Brain (organoid and tissue), 16 donors: ENCODE measurements at places on chromosomes 7 and 10.
A peak's percentile ranks its signal among the peaks of the same experiment; 100 is the strongest.

DNA sequence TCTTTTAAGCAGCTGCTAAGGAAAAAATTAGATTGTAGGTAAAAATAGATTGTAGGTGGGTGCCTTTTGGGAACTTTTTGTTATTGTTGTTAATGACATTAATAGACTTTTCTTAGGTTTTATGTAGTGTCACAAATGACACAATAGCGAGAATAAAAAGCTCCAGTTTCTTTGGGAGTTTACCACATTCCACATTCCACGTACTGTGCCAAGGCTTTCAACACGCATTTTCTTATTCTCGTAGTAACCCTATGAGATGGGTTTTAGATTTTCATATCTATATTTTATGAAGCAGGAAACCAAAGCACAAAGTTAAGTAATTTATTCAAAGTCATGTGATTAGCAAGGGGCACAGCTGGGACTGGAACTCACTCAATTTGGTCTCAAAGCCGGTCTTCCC is 103.8 kb downstream of the XRCC2 start:
- DNase-seq, result no peak

DNA sequence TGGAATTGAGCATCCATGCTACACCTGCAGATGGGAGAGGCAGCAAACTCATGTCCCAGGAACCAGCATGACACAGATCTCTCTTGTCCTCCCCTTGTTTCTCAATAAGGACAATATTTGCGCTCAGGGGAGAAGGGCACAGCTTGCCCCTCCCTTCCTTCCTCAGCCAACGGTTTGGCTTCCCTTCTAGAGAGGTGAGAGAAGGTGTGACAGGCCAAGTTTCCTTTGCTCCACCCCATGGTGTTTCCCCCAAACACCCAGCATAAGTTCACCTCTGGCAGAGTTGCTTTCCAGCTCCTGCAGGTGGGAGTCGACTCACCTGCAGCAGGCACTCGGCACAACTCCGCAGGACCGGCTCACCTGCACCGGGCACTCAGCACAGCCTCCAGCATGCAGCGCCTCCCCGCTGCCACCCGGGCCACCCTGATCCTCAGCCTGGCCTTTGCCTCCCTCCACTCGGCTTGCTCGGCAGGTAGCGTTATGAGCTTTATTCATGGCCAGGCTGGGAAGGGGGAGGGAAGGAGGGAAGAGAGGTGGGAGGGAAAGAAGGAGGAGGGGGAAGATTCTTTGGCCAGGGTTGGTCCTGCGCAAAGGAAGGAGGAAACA is at the start of the genes ATP6V0A4 and TMEM213:
ATP6V0A4 (minus strand) TSS at position 482 of the 606 bp plus-strand sequence. CDS start 26,949 bp downstream, outside the sequence.
TMEM213 (plus strand) TSS at position 280 of the 606 bp plus-strand sequence; CDS start at position 391, 111 bp downstream.
- no peak for DNase-seq

DNA sequence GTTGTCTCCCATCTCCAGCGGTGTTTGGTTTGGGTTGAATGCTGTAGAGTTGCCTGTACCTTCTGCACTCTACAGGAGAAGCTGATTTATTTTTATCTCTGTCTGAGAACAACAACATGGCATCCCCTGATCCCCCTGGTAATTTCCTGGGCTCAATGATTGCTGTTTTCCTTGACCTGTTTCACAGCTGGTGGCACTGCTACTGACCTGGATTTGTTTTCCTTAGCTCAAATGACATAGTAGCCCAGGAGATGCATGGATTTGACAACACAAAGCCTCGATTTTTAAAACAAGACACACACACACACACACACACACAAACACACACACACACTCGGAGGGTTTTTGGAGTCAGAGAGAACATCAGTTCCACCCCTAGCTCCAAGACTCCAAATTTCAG is 301.6 kb downstream of the NRG3 start:
- DNase-seq, result no peak

DNA sequence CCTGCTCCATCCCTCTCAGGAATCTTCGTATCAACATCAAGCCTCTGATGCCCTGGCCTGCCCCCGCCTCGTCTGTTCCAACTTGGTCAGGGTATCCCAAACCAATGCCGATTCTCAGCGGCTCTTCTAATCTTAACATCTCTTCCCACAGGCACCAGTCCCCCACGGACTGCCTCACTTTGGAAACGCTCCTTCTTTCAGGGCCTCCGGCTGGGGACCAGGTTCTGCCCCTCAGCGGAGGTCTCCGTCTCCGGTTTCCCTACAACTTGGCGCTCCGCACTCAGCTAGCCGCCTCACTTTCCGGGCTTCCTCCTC is 488 bp downstream of the ABCF2 start:
- DNase-seq, result no peak

GRCh38 chr7:46449743-46450142 is 528.7 kb upstream of the IGFBP3 start:
- DNase-seq, result no peak

- no peak for DNase-seq
Observed at GRCh38 chr7:152093717-152094116, 68.2 kb downstream of the GALNT11 start.

DNA sequence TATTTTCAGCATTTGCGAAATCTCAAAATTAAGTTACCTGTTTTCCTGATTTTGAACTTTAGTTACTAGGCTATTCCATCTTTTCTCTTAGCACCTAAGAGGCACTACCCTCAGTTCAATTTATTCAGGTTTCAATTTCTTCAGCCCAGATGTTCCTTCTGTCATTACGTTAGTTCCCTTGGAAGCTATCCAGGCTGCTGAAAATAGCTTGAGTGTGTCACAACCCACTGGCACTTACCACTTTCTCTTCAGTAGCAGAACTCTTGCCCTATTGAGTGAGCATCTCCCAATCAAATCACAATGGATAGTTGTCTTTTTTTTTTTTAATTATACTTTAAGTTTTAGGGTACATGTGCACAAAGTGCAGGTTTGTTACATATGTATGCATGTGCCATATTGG is 332.7 kb upstream of the LRGUK start:
- DNase-seq, result no peak

- no peak for DNase-seq
Observed at GRCh38 chr7:21771266-21771665, 174.4 kb downstream of the CDCA7L start.

DNA sequence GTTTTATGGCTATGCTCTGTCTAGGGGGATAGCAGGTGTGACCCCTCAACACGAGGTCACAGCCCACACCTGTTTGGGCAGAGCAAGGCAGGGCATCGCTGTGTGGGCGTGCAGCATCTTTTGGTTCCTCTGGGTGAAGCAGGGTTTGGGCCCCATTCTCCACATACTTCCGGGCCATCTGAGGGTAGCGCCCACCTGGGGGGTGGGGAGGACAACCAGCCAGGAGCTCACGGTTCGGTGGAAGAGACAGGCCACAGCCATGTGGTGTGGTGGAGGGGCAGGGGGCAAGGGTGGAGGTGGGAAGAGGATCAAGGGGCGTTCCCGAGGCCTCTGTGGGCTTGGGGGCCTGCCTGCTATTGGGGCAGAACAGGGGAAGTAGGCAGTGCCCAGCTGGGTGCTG is 2.4 kb downstream of the SH2B2 start:
- DNase-seq, result no peak

- DNase-seq, result no peak
Observed at GRCh38 chr7:95397381-95397780, 1.2 kb upstream of the PON3 start.

GRCh38 chr10:118457824-118458428 is 115.8 kb upstream of the FAM204A start:
- no peak for DNase-seq

GRCh38 chr10:43981232-43981631 is 332.6 kb upstream of the ZNF32 start:
- DNase-seq, result no peak

DNA sequence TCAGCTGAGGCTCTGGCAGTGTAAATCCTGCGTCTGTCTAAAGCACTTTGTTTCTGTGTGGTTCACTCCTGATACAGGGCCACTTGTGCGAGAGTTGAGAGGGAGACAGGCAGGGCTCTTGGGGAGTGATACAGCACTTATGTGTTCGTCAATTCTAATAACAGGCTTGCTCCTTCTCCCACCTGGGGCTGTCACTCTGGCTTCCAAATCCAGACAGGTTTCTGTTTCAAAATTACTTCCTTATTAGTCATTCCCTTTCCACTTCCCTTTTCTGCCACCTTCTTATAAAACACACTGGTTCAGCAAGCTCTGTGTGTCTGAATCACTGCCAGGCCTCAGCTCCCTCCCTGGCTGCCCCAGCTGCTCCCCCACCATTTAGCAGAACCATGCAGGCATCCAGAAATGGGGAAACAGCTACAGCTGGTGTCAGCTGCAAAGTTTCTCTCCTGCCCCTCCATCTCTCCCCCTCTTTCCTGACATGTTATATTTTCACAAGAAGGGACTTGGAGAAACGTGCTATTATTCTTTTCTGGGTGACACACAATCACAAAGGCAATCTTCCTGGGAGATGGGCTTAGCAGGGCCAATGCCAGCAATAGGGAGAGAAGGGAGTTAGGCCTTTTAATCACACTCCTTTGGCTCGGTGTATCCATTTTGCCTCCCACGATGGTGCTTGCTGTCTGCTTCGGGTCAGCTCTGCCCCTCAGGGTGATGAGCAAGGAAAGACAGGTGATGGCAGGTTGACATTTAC is 58.4 kb upstream of the ZNRF2 start:
- peak; percentile 68 for DNase-seq

GRCh38 chr7:1938788-1939433 is 268.8 kb downstream of the ELFN1 start:
- DNase-seq, result no peak

- no peak for DNase-seq
Observed at GRCh38 chr7:115183431-115184057, 261.6 kb downstream of the MDFIC start.

DNA sequence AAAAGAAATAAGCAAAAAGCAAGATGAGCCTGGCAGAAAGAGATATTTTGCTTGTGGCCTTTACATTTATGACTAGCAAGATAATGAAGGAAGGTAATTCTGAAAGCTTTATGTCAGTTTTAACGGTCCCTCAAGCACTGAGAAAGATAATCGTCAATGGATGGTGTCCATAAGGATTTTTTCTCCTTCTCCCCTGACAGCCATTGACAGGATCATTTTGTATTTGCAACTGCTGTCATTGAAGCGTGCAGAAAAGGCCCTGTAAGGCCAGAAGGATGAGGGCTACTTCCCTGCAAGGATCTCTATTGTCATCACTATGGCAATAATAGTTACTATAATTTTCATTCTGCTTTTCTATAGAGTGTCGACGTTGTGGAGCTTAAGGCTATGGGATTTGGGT is 994 bp upstream of the LRGUK start:
- DNase-seq, result peak; percentile 58

- DNase-seq, result no peak
Observed at GRCh38 chr10:43728425-43728824, 79.7 kb upstream of the ZNF32 start.

DNA sequence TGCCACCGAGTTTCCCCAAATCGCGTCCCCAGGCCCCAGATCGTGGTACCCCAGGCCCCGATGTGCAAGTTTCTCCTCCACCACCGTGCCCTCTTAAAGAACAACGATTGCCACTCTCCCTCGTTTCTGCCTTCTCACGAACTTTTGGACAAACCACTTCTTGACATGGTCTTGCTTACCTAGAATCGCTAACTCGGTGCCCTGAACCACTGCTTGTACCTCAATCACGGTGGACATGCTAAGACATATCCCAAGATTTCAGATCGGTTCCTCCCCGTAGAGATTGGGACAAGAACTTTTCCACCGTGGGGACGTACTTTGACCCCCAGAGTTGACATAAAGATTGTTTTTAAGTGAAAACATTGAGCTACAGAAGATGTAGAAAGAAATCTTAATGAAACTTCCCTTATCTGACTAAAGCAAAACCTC is 477 bp upstream of the ZC3HAV1 start:
- no peak for DNase-seq

GRCh38 chr10:31467791-31468535 is 148.9 kb downstream of the ZEB1 start:
- DNase-seq, result no peak

DNA sequence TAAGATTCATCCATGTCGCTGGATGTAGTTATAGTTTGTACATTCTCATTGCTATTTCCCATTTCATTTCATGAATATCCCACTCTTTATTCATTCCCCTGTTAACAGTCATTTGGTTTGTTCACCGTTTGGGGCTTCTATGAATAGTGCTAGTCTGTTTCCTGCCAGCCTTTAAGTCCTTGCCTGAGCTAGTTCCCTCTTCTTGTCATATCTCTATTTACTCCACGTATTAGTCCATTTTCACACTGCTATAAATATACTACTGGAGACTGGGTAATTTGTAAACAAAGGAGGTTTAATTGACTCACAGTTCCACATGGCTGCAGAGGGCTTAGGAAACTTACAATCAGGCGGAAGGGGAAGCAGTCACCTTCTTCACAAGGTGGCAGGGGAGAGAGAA is 56.2 kb downstream of the PLCE1 start:
- DNase-seq, result no peak

DNA sequence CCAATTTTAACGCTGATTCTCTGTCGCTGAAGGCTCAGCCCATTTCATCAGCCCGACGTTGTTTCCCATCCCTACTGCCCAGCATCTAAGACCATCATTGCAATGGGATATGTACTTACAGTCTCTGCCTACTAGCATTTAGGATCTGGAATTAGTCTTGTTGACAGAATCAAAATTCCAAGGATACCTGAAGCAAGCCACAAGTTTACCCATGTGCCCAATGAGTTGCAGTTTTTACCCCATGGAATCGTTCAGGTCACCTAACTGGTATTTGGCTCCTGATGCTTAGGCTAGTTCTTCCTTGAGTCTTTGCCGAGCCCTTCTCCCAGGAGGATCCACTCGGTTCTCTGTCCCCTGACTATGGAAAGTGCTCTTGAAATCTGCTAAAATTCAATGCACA is 276.8 kb downstream of the DNAJB9 start:
- DNase-seq, result no peak

GRCh38 chr10:18523025-18523424 is 128.4 kb downstream of the NSUN6 start:
- no peak for DNase-seq

DNA sequence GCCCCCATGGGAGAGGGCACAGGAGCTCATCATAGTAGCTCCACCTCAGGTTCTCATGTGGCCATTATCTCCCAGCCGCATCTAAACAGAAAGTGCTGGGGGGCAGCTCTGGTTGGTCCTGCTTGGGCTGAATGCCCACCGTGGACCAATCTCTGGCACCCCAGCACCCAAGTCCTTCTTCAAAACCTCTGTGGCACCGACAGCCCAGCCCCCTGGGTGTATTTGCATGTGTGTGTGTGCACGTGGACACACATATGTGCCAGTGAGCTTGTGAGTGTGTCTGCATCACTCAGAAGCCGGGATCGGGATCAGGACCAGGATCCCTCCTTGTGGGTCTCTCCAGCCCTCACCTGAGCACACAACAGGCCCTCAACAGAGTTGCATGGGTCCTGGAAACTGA is 68.2 kb downstream of the ALOX5 start:
- DNase-seq, result no peak

GRCh38 chr7:25913598-25914224 is 238.3 kb upstream of the NFE2L3 start:
- no peak for DNase-seq

DNA sequence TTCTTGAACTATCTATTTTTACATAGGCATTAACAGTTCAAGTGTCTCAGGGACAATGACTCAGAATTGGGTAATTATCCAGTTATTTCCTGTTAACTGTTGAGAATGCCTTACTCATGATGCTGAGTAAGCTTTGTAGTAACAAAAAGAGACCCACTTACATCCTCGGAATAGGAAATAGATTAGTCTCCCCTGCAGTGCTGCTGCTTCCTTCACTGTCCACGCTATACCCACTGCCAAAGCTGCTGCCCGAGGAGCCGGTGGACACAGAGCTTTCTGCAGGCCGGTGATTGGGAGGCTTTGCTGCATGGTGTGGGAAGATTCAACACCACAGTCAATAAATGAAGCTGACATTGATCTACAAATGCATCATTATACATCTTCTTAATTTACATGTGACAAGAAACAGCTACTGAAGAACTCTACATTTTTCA is 357.1 kb downstream of the PCLO start:
- peak; percentile 15 for DNase-seq

- peak; percentile 64 for DNase-seq
Observed at GRCh38 chr7:5417106-5418071, 6.2 kb downstream of the TNRC18 start.
